Chondrocyte (in vitro differentiated cells): ENCODE measurements at places on chromosomes 4 and X. TPM values are rescaled to one million over a fixed set of nuclear protein-coding genes. Genes with fewer than 3 reads are reported as not detected.

DNA sequence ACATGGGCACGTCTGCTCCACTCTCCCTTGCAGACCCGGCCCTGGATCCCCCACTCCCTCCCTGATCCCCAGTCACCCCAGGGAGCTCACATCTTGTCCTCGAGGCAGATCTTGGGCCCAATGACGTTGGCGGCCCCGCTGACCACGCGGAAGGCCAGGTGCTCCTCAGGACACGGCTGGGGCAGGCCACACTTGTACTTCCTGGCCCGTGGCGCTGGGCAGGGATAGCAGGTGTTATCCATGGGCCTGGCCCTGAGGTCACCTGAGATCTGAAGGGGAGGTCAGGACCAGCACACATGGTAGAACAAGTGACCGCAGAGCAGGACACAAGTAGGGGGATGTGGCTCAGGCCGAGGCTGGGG is 7.7 kb downstream of the FAM3A start:
- H3K36me3 ChIP-seq = peaks cover 12% of the 10 kb centered on the region
- H3K4me1 ChIP-seq = peaks cover 8% of the 10 kb centered on the region
- H3K4me3 ChIP-seq = no peak overlapping the region
- H3K27ac ChIP-seq = no peak overlapping the region
- no peak for DNase-seq
- no peaks in the 10 kb centered on the region for H3K27me3 ChIP-seq

GRCh38 chr4:150411520-150411919 is 170.4 kb upstream of the MAB21L2 start:
- H3K4me3 ChIP-seq = no peak overlapping the region
- H3K36me3 ChIP-seq = no peaks in the 10 kb centered on the region
- no peak for DNase-seq

DNA sequence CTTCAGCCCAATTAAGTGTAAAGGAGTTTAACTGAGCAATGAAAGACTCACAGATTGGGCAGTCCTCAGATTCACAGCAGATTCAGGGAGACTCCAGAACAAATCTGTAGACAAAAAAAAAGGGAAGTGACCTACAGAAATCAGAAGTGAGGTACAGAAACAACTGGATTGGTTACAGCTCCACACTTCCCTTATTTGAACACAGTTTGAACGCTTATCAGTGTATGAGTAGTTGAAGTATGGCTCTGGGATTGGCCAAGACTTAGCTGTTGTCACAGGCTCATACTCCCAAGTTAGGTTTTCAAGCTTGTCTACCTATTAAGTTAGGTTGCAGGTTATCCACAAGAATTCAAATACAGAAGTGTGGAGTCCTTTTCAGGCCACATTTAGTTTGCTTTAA is 112.4 kb upstream of the ELOVL6 start:
- no peak for DNase-seq
- peaks cover 2% of the 10 kb centered on the region for H3K27me3 ChIP-seq
- peaks cover 5% of the 10 kb centered on the region for H3K4me1 ChIP-seq

KIT gene
- 3.1 to 6.7 TPM (median 6.4 TPM) in 3 replicates for total RNA-seq

DNA sequence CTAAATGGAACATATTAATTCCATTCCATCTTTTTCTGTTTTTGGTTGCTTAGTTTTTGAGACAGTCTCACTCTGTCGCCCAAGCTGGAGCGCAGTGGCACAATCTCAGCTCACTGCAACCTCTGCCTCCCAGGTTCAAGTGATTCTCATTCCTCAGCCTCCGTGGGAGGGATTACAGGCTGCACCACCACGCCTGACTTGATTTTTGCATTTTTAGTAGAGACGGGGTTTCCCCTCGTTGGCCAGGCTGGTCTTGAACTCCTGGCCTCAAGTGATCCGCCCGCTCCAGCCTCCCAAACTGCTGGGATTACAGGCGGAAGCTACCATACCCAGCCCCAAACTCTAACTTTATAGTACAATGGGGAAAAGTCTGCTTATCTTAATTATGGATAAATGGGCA is 11.2 kb downstream of the HNRNPD start:
- H3K4me3 ChIP-seq = no peak overlapping the region
- no peak for DNase-seq
- peak overlapping the region; percentile 32 for H3K27ac ChIP-seq
- H3K27me3 ChIP-seq = no peaks in the 10 kb centered on the region
- peaks cover 59% of the 10 kb centered on the region for H3K4me1 ChIP-seq

- DNase-seq = no peak
- no peak overlapping the region for H3K4me3 ChIP-seq
- H3K36me3 ChIP-seq = no peaks in the 10 kb centered on the region
- H3K27me3 ChIP-seq = no peaks in the 10 kb centered on the region
- peaks cover 12% of the 10 kb centered on the region for H3K4me1 ChIP-seq
- no peak overlapping the region for H3K27ac ChIP-seq
These were observed 359.2 kb downstream of the IDS start for GRCh38 chrX:149145845-149146285.

- H3K4me1 ChIP-seq = peaks cover 51% of the 10 kb centered on the region
- H3K27me3 ChIP-seq = no peaks in the 10 kb centered on the region
- no peak for DNase-seq
- H3K36me3 ChIP-seq = no peaks in the 10 kb centered on the region
- no peak overlapping the region for H3K4me3 ChIP-seq
These were observed 47.1 kb downstream of the PCDH7 start for GRCh38 chr4:30767147-30767845.

- no peak overlapping the region for H3K4me3 ChIP-seq
- no peak overlapping the region for H3K27ac ChIP-seq
- H3K4me1 ChIP-seq = no peaks in the 10 kb centered on the region
These were observed 285.3 kb upstream of the RASGEF1B start for GRCh38 chr4:81756973-81757372.

TMPRSS11A gene
- total RNA-seq = not detected in 3 replicates

DNA sequence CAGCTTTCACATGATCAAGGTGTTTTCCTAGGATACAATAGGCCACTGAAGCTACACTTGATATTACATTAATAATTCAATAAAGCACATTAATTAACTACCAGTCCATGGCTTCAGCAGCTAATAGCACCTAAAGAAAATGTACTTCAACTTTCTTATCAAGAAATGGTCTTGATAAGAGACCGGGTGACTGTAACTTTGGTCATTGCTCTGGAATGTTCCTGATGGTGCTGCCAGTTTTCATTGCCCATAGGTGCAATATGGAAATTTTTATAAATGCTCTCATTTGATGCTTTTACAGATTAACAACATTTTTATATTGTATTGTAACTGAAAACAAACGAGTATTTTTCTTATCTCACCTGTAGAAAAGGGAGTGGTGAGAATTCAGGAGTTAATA is 165.4 kb downstream of the SHROOM3 start:
- no peaks in the 10 kb centered on the region for H3K36me3 ChIP-seq
- no peak for DNase-seq
- H3K4me1 ChIP-seq = peaks cover 55% of the 10 kb centered on the region
- H3K27me3 ChIP-seq = no peaks in the 10 kb centered on the region

GRCh38 chr4:86909546-86910295 is 17.5 kb upstream of the C4orf36 start:
- H3K27me3 ChIP-seq = no peaks in the 10 kb centered on the region
- no peak for DNase-seq
- no peaks in the 10 kb centered on the region for H3K36me3 ChIP-seq
- H3K27ac ChIP-seq = no peak overlapping the region
- H3K4me1 ChIP-seq = peaks cover 20% of the 10 kb centered on the region

- no peak overlapping the region for H3K4me3 ChIP-seq
- no peaks in the 10 kb centered on the region for H3K27me3 ChIP-seq
- no peak overlapping the region for H3K27ac ChIP-seq
These were observed 238.6 kb downstream of the ADAMTS3 start for GRCh38 chr4:72330381-72330780.

- H3K36me3 ChIP-seq = peaks cover 4% of the 10 kb centered on the region
- peak overlapping the region; percentile 93 for H3K27ac ChIP-seq
- no peak for DNase-seq
- H3K4me1 ChIP-seq = peaks cover 30% of the 10 kb centered on the region
- H3K4me3 ChIP-seq = peak overlapping the region; percentile 99
These were observed 408 bp downstream of the TMEM33 start for GRCh38 chr4:41935652-41936021.

RAPGEF2 gene
- total RNA-seq = 31.0 to 40.1 TPM (median 37.3 TPM) in 3 replicates

DCHS2 gene
- total RNA-seq = 0.39 TPM in 1 of 3 replicates, not detected in the others

DNA sequence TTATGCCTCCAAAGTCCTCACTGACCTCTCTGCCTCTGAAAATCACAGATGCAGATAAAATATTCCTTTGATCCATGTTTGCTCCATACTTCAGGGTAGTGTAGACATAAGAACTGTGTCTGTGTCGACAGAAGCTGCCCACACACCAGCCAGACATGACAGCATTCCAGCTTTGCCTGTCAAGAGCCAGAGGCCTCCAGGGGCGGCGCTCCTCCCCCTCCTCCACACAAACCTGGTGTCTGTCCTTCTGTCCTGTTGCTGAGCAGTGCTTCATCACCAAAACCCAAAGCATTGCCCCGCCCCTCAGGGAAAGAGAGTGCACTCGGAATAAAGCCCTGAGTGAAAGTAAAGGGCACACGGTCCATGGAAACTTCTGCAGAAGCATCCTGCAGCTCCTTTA is 379.4 kb downstream of the FBXW7 start:
- H3K4me3 ChIP-seq = no peak overlapping the region
- no peaks in the 10 kb centered on the region for H3K36me3 ChIP-seq
- DNase-seq = no peak
- no peak overlapping the region for H3K27ac ChIP-seq
- H3K27me3 ChIP-seq = peaks cover 55% of the 10 kb centered on the region
- peaks cover 4% of the 10 kb centered on the region for H3K4me1 ChIP-seq

DNA sequence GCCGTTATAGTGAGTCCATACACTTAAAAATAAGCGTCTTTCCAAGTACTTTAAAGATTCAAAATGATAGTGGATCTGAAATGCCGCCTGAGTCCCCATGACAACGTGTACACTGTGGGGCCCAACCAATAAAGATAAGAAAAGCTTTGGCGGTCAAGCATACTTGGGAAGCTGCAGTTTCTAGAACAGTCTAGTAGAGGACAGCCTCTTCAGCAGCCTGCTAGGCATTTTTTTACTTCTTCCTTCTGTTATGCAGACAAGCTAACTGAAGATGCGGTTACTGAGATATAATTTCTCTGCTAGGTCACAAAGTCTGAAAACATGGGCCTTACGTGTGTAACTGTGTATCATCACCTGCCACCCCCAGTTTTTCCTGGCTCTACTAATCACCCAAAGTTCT is 402 bp upstream of the UPRT start:
- H3K4me3 ChIP-seq = peak overlapping the region; percentile 86
- DNase-seq = no peak
- peaks cover 34% of the 10 kb centered on the region for H3K4me1 ChIP-seq
- no peaks in the 10 kb centered on the region for H3K27me3 ChIP-seq

DNA sequence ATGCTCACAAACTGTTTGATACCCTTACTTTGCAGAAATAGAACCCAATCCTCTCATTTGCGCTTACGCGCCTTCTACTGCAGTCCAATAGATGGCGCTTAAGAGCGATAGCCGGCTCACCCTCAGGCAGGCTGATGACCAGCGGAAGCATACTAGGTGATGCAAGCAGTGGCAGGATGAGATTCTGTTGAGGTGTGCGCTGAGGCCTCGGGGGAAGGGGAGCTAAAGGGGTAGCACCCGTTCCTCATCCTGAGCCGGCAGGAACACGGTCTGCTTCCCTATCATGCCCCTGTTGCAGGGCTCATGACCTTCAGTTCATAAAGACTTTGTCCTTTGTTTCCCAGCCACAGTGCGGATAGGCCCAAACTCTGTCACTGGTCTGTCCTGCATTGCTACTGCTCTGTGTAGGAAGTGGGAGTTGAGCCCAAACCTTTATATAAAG is 628.9 kb downstream of the TLL1 start:
- no peaks in the 10 kb centered on the region for H3K4me1 ChIP-seq
- no peak overlapping the region for H3K4me3 ChIP-seq
- DNase-seq = no peak
- H3K27ac ChIP-seq = no peak overlapping the region
- no peaks in the 10 kb centered on the region for H3K36me3 ChIP-seq
- H3K27me3 ChIP-seq = peaks cover 46% of the 10 kb centered on the region

- peaks cover 3% of the 10 kb centered on the region for H3K36me3 ChIP-seq
- no peaks in the 10 kb centered on the region for H3K27me3 ChIP-seq
- no peak for DNase-seq
- H3K4me3 ChIP-seq = no peak overlapping the region
These were observed 46.0 kb upstream of the MAGED1 start for GRCh38 chrX:51847463-51847862.

CXCL6 gene
- not detected in 3 replicates for total RNA-seq

GRCh38 chr4:108110450-108110849 is 58.3 kb downstream of the LEF1 start:
- H3K4me1 ChIP-seq = peaks cover 19% of the 10 kb centered on the region
- H3K36me3 ChIP-seq = no peaks in the 10 kb centered on the region
- no peak for DNase-seq
- H3K27ac ChIP-seq = no peak overlapping the region
- H3K27me3 ChIP-seq = no peaks in the 10 kb centered on the region
- H3K4me3 ChIP-seq = no peak overlapping the region

YIPF7 gene
- not detected in 3 replicates for total RNA-seq

GRCh38 chrX:17692709-17693346 is 44.5 kb upstream of the SCML1 start:
- no peaks in the 10 kb centered on the region for H3K27me3 ChIP-seq
- peaks cover 8% of the 10 kb centered on the region for H3K36me3 ChIP-seq
- no peak for DNase-seq
- peaks cover 8% of the 10 kb centered on the region for H3K4me1 ChIP-seq

GRCh38 chr4:74522251-74522991 is 77.5 kb downstream of the AREG start:
- no peak overlapping the region for H3K4me3 ChIP-seq
- no peaks in the 10 kb centered on the region for H3K36me3 ChIP-seq
- no peak for DNase-seq
- peaks cover 19% of the 10 kb centered on the region for H3K27me3 ChIP-seq
- H3K4me1 ChIP-seq = no peaks in the 10 kb centered on the region

DNA sequence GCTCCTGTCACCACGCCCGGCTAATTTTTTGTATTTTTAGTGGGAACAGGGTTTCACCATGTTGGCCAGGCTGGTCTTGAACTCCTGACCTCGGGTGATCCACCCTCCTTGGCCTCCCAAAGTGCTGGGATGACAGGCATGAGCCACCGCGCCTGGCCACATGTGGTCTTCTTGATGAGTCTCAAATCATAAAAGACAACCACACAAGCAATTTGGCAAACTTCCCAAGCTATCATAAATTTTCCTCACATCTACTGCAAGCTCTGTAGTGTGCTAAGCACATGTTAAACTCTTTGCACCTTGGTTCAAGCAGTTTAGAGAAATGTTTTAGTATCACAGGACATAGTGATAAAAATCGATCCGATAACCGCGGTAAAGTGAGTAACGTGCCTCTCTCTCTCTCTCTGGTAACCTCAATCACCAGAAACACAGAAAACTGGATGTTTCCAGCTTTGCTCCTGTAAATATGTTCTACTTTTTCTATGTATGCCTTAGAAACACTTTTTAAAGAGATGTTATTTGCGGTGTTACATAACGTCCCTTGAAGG is 256.8 kb downstream of the DHRSX start:
- H3K27ac ChIP-seq = no peak overlapping the region
- no peak overlapping the region for H3K4me3 ChIP-seq
- peak; percentile 39 for DNase-seq

HS6ST2 gene
- 1.9 to 6.6 TPM (median 2.2 TPM) in 3 replicates for total RNA-seq

DNA sequence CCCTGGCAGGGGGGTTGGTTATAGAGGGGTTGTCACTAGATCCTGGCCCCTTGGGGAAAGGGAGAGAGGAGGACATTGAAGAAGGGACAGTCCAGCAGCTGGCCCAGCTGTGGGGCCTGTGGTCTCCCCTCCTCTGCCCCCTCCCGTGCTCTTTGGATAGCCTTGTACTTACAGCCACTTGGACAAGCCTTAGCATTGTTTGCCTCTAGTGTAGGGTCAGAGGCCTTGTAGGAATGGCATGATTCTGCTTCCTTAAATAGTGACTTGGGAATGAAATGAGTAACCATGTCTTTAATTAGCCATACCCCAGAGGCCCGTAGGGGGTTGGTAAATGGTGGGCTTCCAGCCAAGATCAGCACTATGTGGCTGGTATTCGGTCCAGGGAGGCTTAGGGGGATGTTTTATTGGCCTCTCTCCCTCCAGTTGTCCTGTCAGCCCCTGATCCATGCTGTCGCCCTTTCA is 230.6 kb downstream of the PTTG2 start:
- no peak for DNase-seq
- H3K27ac ChIP-seq = peak overlapping the region; percentile 83
- H3K27me3 ChIP-seq = no peaks in the 10 kb centered on the region
- H3K4me1 ChIP-seq = peaks cover 30% of the 10 kb centered on the region
- no peaks in the 10 kb centered on the region for H3K36me3 ChIP-seq

PHOX2B gene
- not detected in 3 replicates for total RNA-seq
